Stimulated activated CD4-positive, alpha-beta T cell treated with anti-CD3 and anti-CD28 coated beads, Interleukin-12 subunit alpha, Interleukin-12 subunit beta, amount 100 ng/mL, for 24 hours (primary cell): ENCODE measurements at places on chromosomes 7 and 10.

DNA sequence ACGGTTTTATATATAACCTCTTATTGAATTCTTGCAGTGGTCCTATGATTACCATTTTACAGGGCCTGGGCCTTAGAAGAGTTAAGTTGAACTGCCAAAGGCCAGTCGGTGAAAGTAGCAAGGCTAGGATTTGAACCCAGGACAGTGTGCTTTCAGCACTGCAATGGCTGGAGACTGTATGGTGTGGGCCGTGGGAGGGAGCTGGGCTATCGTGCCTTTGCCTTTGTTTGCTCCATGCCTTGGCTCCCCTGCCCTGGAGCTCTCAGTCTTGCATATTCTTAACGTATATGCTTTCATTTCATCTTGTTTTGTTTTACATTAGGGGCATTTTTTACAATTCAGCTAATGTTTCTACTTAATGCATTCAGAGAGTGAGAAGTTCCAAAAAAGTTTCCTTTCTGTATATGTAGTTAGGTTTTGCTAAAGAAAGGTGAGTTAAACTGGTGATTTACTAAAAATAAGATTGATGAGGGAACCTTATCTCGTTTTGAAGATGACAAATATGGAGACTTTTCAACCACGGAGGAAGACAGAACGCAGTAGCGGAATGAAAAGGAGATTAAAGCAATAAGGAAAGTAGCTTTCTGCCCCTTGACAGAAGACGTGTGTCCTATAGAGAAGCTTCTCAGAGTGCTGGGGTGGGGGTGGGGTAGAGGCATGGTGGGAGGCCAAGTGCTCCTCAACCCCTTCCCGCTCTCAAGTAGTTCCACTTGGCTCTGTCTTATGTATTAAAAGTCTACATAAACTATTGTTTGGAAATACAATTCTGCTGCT, 82.5 kb downstream of the RTKN2 start:
- DNase-seq: no peak

DNA sequence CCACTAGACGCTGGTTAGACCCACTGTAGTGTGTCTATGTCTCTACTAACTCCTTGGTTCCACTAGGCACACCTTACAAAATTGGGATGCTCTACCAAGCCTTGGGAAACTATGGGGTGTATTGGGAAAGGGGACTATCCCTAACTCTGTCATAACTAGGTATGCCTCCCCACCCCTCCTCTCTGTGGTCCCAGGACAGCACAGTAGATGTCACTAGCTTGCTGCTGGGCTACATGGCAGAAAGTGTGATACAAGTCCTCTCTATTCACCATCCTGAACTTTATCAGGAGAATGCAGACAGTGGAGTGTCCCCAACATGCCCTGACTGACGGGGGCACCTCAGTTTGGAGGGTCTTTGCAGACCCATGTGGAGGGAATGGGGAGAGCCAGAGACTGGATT, 30.3 kb upstream of the TMEM273 start:
- no peak for DNase-seq

DNA sequence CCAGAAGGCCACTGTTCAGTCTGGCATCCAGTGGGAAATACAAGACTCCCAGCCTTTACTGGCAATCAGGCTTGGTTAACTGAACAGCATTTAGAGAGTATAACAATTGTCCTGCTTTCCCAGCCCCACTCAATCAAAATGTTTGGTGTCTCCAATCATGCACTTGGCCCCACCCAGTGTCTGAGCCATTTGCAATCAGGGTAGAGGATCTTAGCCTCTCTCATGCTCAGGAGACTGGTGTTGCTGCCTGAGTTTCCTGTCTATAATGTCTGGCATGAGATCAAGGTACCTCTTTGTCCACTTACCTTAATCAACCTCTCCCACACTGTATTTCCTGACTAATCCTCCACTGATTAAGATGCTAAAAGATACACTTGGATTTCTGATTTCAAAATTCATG, 290.2 kb upstream of the GHITM start:
- no peak for DNase-seq

DNA sequence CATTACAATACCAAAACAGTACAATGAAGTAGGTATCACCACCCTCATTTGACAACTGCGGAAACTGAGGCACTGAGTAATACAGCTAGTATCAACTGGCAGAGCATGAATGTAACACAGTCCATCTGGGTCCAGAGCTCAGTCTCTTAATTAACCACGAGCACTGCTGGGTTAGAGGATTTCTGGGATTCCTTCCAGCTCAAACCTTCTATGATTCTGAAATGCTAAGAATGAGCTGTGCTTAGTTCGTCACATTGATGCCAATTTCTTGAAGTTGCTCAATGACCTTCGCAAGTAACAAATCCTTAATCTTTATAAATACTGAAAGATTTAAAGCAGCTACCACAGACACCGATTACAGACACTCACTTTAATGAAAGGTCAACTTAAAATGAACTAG, 62.5 kb downstream of the SGMS1 start:
- DNase-seq: no peak

GRCh38 chr10:51010977-51011376, 63.3 kb upstream of the PRKG1 start:
- no peak for DNase-seq

DNA sequence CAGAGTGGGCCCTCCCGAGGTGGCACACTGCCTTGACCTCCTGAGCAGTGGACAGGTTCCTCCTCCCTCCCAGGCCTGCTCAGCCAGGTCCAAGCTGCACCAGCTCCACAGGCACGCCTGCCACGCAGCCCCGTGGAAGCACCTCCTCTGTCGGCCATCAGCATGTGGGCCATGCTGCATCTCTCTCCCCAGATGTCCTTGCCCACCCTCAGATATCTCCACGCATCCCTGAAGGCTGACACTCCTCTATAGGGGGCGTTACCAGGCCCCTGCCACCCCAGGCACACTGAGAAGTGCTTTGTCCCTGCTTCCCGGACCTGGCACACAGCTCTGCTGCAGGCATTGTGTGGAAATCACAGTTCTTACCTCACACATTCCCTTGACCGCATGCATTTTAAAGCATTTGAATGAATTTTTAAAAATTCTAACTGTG, 598.5 kb downstream of the SDK1 start:
- no peak for DNase-seq

GRCh38 chr10:111973826-111974225, 209.7 kb downstream of the GPAM start:
- no peak for DNase-seq

DNA sequence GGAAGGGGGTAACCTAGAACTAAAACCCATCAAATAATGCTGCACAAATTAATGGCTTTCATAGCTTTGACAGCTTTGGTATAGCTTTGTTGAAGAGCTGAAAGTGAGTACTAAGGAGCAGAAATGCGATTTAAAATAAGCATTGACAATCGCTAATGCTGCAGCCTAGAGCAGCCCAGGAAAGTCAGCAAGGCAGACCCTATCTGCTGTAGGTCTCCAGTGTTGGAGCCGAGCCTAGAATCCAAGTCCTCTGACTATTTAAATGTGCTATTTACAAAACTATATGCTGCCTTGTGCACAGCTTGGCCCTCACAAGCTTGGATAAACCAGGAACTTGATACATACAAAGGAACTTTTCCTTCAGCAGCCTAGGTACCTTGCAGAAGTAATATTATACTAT, 64.9 kb upstream of the ASAH2 start:
- no peak for DNase-seq

DNA sequence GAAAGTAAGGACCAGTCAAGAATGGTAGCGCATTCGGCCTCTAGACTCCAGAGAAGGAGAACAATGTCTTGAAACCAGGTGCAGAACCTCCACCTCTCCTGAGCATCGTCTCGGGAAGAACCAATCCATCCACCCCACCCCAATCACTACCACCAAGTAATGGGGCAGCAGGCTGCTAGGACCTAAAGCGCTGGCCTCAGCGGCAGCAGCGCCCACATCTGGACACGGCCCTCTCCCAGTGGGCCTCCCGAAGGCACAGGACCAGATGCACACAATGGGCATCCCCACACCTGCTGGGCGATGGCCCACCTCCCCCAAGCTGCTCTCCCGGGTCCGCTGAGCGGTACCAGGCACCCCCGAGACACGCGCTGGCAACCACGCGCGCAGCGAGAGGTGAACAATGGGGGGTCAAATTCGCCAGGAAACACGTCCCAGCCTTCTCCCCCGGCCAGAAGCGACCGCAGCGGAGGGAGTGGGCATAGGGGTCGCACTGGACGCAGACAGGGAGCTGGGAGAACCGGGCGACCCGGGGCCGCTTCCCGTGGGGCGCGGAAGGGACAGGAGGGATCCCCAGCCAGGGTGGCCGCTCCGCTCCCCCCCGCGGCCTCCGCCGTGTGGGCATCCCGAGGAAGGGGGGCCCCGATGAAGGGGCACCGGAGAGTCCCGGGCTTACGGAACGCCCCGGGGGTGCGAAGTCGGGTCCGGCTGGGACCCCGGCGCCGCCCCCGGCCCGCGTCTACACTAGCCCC, 506 bp downstream of the CTTNBP2 start:
- DNase-seq: no peak

GRCh38 chr7:84553711-84554110, 359.1 kb upstream of the SEMA3A start:
- no peak for DNase-seq

GRCh38 chr10:119449760-119450461, 92.6 kb downstream of the RGS10 start:
- no peak for DNase-seq

- DNase-seq: no peak
Observed at GRCh38 chr10:29319205-29319781, 30.4 kb downstream of the LYZL1 start.

DNA sequence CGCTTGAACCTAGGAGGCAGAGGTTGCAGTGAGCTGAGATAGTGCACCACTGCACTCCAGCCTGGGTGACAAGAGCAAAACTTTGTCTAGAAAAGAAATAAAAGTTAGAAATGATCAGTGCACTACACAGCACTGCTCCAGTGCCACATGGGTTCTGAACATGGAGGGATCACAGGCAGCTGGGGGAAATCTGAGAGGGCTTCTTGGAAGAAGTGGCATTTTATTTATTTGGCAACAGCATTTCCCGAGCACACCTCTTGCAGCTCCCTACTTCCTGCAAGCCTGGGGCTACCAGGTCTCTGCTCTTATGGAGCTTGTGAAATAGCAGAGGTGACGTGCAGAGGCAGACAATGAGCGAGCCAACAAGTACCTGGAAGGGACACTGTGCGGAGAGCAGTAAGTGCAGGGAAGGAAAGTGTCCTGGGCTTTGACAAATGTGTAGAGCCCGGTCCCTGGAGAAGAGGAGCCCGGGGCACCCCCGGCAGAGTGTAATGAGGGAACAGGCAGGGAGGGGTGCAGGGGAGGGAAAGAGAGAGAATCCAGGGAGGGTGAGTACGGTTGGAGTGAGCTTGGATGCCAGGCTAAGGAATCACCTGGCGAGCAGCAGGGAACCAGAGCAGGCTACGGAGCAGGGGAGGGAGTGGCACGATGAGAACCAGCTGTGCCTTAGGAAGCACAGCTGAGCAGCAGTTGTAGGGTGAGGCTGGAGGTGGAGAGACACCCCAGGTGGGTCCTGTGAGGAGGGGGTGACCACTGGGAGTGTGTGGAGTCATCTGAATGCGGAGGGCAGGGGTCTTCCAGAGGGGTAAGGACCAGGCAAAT, 104.6 kb upstream of the CTBP2 start:
- no peak for DNase-seq

DNA sequence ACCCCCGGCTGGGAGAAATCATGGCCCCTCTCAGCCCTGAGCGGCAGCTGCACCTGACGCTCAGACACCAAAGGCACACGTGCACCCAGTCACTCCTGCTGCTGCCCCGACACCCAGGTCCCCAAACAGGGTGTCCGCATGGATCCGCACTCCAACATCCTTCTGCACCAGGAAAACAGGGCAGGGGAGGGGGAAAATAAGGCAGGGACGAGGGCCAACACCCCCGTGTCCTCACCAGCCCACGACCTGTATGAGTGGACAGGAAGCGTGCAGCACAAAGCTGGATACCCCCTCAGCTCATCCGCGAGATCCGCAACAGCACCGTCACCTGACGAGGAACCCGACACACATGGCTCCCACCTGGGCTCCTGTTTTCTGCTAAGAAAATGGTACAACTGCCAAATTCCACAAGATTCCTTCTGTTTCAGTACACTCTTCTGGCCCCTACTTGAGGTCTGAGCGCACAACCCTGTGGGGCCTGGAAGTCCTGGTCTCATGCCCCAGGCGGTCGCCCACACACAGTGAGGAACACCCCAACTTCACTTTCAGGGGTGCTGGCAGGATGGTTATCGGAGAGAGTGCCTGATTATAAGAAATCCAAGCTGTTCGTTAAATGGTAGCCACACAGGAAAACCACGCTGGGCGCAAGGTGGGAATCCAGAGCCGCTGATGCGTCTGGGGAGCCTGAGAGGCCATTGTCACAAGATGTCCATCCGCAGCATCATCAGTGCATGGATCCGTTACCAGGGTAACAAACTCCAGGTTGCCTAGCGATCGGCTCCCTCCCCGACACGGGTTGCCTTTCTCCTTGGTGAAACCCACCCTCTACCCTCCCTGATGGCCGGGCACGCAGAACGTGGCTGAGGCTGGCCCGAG, 63.6 kb downstream of the ZRANB1 start:
- no peak for DNase-seq

DNA sequence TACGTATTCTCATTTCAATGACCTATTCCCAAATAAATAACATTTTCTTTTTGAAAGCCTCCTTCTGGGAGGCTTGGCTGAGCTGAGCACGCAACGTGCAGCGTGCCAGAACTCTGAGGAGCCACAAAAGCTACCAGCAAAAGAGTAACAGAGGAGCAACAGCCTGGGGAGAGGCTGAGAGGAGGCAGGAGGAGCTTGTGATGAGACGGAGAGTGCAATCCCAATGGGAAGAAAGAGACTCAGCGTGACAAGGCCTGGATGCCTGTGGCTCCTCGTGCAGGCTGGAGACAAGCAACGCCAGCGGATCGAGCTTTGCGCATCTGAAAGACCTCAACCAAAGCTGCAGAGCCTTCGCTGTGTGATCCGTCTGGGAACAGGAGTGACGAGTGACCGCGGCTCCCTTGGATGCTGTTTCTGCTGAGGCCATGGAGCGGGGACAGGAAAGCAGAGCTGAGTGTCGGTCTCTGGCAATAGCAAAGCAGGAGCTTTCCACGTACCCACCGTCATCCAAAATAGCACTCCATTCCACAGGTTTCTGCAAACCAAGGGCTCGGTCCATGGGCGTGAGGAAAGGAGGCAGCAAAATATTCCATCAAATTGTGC, 171.7 kb upstream of the PFKP start:
- DNase-seq: no peak

- no peak for DNase-seq
Observed at GRCh38 chr10:13686331-13686752, 99.6 kb downstream of the PRPF18 start.

- DNase-seq: no peak
Observed at GRCh38 chr10:6171881-6172695, 30.6 kb upstream of the PFKFB3 start.
